Smooth muscle cell of the brain vasculature (primary cell): ENCODE measurements at places on chromosomes 12 and 14.

- no peak for DNase-seq
Measured at GRCh38 chr14:72590577-72590976, 303.3 kb downstream of the DPF3 start.

- no peak for DNase-seq
Measured at GRCh38 chr14:102321456-102322422, 2.2 kb downstream of the ZNF839 start.

DNA sequence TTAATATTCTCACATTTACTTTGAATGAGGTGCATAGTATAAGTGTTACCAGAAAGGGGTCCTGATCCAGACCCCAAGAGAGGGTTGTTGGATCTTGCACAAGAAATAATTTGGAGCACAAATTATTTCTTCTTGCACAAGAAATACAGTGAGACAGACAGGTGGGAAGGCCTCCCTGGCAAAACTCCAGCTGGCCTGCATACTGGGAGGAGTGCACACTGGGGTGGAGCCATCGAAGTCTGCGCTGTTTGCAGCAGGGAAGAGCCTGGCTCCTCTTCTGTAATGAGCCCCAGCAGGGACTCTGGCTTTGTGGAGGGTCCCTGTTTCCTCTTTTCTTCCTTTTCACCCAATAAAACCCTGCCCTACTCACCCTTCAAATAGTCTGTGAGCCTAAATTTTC is 141.6 kb downstream of the GLT1D1 start:
- DNase-seq = no peak

DNA sequence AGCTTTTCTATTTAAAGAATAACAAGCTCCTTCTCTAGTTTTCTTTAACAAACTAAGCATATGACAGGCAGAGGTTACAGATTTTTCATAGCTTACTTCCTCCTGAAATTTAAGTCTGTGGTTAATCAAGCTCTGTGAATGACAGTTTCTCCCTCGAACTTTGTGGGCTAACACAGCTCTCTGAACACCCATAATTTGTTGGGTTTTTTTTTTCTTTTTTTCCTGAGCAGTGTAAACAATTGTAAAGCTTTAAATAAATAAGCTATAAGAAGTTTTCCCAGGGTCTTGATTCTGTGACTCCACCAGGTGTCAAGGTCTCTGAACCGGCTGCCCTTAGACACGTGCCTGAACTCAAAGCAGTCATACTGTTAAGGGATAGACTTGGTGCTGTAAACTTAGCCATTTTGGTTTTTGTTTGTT is 128.1 kb upstream of the AMIGO2 start:
- no peak for DNase-seq

GRCh38 chr14:72736786-72737559 is 156.9 kb downstream of the DPF3 start:
- no peak for DNase-seq

DNA sequence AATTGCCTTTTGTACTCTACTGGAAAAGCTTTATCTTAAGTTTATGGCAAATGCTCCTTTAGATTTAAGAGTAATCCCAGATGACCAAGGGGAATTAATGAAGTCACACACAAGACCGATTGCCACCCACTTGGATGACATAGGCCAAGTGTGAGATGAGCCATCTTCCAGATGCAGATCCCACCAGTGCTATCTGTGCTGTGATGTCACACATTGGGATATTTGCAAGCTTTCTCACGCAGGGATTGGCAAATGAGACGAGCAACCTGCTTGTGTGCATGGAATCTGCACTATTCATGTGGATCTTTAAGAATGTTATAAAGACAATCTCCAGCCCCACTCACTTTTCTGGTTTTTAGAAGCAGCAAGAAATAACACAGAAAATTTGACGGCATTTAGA is 602.1 kb upstream of the TMEM132C start:
- no peak for DNase-seq

- DNase-seq = no peak
Measured at GRCh38 chr12:21666722-21667121, 9.1 kb upstream of the LDHB start.

DNA sequence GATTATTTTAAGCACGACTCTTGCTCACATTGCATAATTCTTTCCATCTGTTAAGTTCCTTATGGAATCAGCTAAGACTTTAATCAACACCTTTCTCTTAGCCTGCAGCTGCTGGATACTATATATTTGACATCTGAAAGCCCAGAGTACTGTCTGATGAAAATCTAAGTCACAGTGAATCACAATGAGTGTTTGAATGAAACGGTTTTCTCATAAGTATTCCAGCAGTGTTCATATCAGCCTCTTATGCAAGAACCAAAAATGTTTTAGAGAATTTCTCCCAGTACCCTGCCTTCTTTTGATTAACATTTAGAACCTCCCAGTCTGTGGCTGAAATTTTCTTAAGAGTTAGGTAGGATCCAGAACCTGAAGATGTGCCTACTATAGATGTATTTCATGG is 55.6 kb downstream of the FRMD6 start:
- DNase-seq = no peak

DNA sequence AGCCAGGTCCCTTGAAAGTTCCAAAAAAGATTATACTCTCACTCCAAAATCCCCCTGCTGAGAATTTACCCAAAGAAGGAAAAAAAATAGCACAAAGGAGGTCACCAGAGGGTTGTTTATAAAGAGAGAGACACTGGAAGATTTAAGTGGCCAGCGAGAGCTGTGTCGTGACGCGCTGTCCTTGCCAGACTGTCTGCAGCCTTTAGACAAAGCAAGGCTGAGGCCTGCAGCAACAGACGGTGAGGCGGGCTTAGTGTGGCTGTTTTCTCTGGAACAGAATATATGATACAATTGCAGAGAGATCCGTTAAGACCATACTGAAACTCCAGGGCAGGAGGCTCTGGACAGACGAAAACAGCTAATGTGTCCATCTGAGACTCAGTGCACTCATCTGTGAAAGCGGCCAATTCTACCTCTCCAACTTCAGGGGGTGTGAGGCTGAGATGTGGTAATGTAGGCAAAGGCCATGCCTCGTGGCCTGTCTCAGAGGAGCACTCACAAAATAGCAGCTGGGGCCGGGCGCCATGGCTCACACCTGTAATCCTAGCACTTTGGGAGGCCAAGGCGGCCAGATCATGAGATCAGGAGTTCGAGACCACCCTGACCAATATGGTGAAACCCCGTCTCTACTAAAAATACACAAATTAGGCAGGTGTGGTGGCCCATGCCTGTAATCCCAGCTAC is 36.2 kb downstream of the ANAPC7 start:
- DNase-seq = no peak

DNA sequence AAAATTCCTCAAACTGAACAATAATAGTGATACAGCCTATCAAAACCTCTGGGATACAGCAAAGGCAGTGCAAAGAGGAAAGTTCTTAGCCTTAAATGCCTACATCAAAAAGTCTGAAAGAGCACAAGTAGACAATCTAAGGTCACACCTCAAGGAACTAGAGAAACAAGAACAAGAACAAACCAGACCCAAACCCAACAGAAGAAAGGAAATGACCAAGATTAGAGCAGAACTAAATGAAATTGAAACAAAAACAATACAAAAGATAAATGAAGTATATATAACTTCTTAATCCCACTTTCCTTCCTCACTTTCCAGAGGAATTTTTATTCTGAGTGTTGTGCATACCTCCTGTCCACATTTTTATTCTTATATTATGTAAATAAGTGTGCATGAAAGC is 192.0 kb downstream of the FUT8 start:
- DNase-seq = no peak

DNA sequence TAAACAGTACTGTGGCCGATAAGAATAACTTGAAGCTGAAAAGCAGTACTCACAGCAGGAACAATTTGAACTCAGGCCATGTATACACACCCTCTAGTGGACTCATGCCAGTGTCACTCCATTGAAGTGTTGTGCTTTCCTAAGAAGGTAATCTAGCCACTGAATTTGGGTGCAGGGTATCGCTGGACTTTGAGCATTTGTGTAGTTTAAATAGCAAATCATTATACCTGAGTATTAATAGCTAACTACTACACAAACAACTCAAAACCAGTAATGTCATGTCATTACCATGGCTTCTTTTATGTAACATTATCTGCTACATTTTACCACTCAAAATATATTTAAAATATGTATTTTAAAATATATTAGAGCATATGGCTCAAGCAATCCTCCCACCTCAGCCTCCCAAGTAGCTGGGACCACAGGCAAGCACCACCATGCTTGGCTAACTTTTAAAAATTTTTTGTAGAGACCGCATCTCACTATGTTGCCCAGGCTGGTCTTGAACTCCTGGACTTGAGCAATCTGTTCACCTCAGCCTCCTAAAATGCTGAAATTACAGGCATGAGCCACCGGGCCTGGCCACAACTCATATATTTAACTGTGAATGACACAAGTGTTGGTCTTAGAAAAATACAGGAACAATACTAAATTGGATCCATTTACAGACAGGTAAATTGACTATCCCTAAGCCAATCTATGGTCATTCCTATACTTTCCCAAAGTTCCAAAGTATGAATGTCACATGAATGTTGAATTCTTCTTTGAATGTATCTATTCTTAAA is 25.6 kb upstream of the ARID4A start:
- DNase-seq = no peak

DNA sequence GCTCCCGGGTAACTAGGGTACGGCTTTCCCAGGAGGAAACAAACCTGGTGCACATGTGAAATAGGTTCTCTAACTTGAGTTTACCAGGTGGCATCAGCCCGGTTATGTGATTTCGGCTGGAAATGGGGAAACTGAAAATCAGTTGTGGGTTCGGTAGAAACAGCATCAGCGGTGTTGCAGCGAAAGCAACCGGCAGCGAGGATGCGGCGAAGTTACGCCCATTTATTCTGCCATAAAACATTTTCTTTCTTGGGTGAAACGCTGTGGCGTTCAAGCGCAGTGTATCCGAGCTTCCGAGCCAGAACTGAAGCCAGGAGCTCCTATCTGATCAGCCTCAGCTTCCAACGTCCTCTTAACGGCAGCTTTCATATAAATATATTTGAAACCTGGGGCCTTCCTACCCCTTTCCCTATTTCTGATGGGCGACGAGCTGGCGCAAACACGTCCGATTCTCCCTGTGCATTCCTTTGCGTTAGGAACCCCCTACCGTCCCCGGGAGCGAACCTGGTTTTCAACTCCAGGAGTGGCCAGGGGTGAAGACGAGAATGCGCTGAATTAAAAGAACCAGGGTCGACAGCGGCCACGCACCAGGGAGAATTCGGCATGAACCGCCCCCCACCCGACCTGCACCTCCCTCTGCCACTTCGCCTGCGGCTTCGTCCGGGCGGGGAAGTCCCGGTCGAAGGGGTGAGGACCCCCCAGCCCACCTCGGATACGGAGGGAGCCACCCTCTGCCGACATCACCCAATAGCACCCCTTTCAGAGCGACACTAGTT is 1.6 kb downstream of the DPF3 start:
- DNase-seq = no peak

- DNase-seq = no peak
Measured at GRCh38 chr14:64149921-64150320, 144.2 kb downstream of the ESR2 start.

- DNase-seq = no peak
Measured at GRCh38 chr14:102434647-102435175, 72.0 kb downstream of the TECPR2 start.

- DNase-seq = no peak
Measured at GRCh38 chr12:64236549-64236948, 14.5 kb upstream of the KICS2 start.

DNA sequence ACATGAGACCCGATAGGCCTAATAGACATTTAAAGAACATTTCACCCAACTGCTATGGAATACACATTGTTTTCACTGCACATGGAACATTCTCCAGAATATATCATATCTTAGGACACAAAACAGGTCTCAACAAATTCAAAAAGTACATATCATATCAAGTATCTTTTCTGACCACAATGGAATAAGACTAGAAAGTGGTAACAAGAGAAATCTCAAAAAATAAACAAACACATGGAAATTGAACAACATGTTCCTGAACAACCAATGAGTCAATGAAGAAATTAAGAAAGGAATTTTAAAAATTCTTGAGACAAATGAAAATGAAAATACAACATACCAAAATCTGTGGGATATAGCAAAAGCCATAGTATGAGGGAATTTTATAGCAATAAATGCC is 208.1 kb downstream of the PTPRO start:
- DNase-seq = no peak

DNA sequence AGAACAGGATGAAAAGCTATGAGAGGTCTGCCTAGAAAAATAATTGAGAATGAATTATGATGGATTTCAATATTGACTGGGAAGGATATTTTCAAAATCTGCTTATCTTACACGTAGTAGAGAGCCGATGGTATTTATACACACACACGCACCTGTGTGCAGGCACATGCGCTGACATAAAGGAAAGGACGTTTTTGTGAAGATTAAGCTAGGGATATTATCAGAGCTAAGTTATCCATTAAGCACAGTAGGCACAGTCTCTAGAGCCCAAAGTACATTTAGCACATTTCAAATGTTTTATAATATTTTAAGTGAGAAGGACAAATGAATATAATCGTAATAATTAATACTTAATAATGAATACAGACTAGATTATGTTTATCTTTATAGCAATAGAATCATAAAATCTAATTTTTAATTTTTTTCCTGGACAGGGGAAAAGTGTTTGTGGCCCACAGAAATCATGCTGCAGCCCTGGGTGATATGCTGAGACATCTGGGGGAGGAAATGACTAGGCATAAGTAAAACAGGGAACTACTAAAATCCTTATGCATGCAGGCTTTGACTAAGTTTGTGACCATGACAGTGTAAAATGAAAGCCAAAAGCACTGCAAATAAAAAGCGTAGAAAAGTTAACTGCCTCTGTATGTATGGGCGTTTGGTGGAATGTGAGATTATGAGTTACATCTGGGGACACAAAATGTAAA is 146.1 kb downstream of the KITLG start:
- DNase-seq = no peak

DNA sequence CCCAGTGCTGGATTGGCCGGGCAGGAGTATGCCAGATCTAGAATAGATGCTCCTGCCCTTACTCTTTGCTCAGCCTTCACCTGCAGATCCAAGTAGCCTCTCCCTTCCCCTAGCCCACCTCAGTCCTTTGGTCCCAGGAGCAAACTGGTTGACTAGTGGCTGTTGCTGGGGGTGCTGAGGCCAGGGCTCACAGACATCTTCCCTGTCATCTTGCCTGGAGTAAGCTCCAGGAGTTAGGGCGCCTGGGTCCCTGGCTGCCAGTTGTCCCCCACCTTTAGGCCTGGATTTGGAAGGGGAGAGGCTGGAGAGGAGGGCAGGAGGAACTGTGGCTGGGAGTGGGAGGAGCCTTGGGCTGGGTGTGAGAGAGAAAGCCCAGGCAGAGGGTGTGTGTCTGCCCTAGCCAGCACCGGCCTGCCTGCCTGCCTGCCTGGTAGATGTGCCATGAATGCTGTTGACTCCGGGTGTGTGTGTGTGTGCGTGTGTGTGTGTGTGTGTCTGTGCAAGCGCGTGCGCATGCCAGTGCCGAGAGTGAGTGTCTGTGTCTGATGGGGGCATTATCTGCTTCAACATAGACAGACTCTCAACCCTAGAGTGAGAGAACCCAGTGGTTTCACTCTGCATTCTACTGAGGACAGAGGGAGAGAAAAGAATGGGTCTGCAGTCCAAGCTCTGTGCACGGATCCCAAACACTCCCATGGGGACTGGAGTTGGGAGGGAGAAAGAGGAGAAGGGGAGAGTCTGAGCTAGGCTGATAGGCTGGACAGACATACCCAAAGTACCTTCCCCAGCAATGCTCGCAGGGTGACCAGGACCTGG is 845 bp upstream of the RARG start:
- DNase-seq = no peak
